GM12892 (cell line): ENCODE measurements at places on chromosomes 5 and 9.
A peak's percentile ranks its signal among the peaks of the same experiment; 100 is the strongest.

GRCh38 chr9:1837453-1838084 lies 177.6 kb upstream of the SMARCA2 start:
- DNase-seq, result peak; percentile 13

GRCh38 chr5:159343295-159344094 lies 13.2 kb upstream of the IL12B start:
- DNase-seq, result no peak

- DNase-seq, result no peak
Measured at GRCh38 chr9:89182369-89182768, 3.8 kb upstream of the SHC3 start.

DNA sequence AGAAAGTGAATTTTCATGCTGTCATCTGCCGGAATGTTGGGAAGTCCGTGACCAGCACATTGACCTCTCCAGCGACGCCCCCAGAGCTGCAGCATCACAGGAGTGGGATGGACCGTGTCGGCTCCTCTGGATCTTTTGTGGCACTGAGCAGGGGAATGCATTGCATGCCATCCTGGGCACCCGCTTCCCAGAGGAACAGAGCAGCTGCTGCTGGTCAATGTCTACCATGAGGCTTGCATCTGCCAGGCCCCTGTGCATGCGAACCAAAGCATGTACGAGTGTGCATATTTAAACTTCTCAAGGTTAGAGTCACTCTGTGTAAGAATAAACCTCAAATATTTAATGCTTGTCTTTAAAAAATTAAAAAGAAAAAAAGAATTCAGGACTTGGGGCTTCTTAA lies 414.8 kb downstream of the GADD45G start:
- DNase-seq, result no peak

GRCh38 chr9:90464978-90465377 lies 177.6 kb downstream of the DIRAS2 start:
- DNase-seq, result no peak

DNA sequence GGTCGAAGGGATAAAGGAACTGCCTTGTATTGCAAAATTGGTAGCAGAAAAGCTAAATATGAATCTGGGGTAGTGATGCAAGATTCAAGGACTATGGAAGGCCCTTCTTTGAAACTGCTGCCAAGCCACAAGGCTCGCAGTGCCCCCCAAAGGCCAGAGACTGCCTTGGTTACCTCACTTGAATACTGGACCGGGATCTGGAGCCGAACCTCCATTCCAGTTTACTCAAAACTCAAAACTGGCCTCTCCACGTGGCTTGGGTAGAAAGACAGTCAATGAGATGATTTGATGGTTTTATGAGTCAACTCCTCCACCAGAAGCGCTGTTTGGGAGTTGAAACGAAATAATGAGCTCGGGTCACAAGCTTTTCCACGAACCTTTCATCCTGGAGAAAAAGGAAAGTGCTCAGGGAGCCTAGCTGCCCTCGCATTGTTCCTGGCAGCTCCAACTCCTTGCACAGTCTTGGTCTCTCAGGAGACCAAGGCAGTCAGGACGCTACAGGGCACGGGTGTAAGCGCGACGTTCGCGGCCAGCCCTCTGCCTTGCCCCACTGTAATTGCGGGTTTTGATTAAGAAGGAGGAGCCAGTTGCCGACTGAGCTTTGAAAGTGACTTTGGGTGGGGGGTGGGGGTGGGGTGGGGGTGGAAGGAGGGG lies 2.8 kb downstream of the ST8SIA4 start:
- DNase-seq, result no peak

DNA sequence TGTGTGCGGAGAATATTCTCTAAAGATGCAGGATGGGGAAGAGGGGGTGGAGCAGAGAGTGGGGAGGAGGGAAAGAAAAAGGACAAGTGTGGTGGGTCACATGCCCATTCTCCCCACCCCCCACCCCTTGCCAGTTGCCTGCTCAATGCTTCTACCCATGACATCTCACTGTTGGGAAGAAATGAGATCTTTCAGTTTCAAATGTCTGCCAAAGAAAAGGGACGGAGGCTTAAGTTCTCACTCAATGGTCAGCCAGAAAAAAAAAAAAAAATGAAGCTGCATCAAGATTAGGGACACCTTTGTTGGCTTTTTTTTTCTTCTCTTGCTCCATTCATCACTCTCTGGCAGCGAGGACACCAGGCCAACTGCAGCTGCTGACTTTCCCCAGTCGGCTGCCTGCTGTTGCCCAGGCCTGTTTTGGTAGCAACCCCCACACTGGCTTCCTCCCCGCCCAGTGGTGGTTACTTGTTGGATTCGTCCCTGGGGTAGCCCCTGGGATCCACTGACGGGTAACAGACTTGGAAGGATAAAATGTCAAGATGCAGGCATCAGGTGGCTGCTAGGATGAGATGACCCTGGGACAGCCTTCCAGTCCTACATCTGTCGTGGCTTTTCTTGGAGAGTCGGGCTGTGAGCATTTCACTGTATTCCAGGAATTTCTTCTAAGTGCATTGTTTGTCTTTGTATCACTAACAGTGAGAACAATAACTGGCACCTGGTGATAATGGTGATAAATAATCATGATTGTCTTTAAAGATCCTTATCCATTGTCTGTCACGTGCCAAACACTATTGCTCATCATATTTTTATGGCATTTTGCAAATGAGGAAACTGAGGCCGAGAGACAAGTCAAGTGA lies 9.1 kb downstream of the WWC1 start:
- no peak for DNase-seq

- DNase-seq, result no peak
Measured at GRCh38 chr9:128340691-128341434, 536 bp downstream of the SLC27A4 start.

- no peak for DNase-seq
Measured at GRCh38 chr9:16627967-16628366, 242.5 kb downstream of the BNC2 start.

GRCh38 chr5:121497176-121497575 lies 354.5 kb upstream of the FTMT start:
- DNase-seq, result no peak

DNA sequence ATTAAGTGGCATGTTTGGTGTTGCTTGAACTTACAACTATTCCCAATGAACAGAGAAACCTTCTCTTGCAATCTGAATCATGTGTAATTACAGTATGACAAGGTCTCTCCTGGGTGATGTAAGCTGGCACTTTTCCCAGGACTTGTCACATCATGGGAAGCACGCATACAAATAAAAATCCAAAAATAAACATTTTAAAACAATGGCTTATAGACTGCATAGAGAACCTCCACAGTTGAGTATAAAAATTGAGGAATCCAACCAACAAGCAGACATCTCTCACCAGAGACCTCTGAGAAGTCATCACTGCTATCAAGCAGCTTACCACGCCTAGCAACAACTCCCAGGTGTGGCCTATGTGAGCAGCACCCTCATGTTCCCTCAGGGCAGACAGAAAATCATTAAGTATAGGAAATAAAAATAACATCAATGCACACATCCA lies 3.9 kb downstream of the MLLT3 start:
- no peak for DNase-seq

GRCh38 chr9:117368684-117369230 lies 46.1 kb downstream of the ASTN2 start:
- no peak for DNase-seq

DNA sequence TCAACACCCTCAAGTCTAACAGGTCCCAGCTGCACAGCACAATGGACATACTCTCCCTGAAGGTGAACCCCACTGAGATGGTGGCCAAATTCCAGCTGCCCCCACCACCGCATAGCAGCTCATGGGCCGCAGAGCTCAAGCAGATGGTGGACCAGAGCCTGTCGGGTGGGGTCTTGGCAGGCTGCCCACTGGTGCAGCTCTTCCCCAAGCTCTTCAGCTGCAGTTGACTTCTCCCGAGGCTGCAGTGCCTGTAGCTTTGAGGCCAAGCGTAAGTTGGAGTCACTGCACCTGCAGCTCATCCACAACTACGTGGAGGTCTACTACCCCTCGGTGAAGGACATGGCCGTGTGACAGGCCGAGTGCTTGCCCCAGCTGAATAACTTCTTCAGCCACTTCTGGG lies 56.6 kb upstream of the SPTLC1 start:
- no peak for DNase-seq

- DNase-seq, result no peak
Measured at GRCh38 chr9:124280176-124280691, 22.5 kb downstream of the NEK6 start.

DNA sequence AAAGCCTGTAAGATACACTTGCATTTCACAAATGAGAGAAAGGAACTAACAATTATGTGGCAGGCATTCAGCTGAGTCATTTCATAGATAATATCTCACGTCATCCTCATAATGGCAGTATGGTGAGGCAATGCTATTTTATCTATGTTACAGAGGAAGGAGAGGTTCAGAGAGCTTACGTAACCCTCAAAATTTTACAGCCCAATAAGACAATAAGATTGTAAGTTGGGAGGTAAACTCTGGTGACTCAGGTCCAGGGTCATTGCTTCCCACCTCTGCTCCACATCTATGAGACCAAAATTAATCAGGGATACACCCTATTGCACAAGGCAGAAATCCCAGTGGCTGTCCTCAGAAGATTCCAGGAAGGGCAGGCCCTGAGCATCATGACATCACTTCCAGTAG lies 309.7 kb downstream of the NSG2 start:
- DNase-seq, result no peak
